ENCODE measurements at places on chromosomes 5 and 9. TPM values are rescaled to one million over a fixed set of nuclear protein-coding genes. Genes with fewer than 3 reads are reported as not detected.

DNA sequence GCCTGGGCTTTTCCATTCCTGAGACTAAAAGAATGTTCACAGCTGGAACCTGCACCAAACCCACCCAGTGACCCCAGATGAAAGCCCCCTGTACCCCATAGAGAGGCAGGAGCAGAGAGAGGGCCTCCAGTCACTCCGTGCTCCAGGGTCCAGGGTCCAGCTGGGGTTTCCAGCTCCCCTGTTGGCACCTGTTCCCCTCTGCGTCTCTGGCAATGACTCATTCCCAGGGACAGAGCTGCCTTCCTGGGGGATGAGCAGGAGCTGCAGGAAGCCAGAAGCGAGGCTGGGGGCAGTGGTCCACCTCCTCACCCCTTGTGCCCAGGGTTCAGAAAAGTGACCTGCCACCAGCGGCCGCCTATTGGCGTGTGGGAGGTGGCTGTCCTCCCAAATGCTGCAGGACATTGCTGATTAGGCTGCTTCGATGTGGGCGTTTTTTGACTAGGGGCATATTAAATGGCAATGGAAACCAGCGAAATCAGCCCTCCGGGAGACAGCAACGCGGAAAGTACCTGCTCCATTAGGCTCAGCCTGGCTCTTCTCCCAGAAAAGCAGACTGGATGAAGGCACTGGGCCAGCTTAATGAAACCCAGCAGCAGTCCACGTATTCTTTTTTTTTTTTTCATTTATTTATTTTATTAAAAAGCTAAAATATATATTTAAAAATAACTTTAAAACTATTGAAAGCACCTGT, 97.4 kb downstream of the DAP start:
- no peak overlapping the region for H3K27ac ChIP-seq
- H3K36me3 ChIP-seq = no peaks in the 10 kb centered on the region
- H3K27me3 ChIP-seq = no peaks in the 10 kb centered on the region
- H3K4me1 ChIP-seq = peaks cover 13% of the 10 kb centered on the region

GRCh38 chr9:72349240-72349639, 15.8 kb downstream of the ZFAND5 start:
- H3K36me3 ChIP-seq = peaks cover 7% of the 10 kb centered on the region
- DNase-seq = no peak
- no peak overlapping the region for H3K27ac ChIP-seq

DNA sequence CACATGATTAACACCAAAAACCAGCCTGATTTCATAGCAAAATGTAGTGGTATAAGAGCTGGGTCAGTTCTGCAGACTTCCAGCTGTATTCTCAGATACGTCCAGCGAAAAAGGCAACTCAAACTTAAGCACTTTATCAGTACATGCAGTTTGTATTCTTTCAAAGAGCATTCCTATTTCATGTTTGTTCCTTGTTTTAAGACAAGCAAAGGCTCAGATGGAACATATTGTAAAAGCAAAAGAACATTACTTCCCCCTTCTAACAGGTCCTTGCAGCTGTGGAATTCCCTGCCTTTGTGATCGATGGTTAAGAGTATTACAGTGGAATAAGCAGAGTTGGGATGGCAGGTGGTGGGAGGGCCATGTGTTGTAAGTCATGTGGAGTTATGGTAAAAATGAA, 86.3 kb upstream of the GRHPR start:
- no peaks in the 10 kb centered on the region for H3K4me1 ChIP-seq
- no peak overlapping the region for H3K27ac ChIP-seq
- DNase-seq = no peak
- no peak overlapping the region for H3K4me3 ChIP-seq

PCDHGA6 gene
- total RNA-seq = 5.8 TPM

GRCh38 chr5:133849116-133849515, 119.3 kb downstream of the C5orf15 start:
- peaks cover 3% of the 10 kb centered on the region for H3K27me3 ChIP-seq
- H3K36me3 ChIP-seq = no peaks in the 10 kb centered on the region
- no peak overlapping the region for H3K4me3 ChIP-seq
- DNase-seq = no peak
- H3K4me1 ChIP-seq = peaks cover 26% of the 10 kb centered on the region
- no peak overlapping the region for H3K27ac ChIP-seq

ROPN1L gene
- not detected for total RNA-seq

GRCh38 chr5:91074615-91075014, 308.5 kb downstream of the ARRDC3 start:
- H3K27ac ChIP-seq = no peak overlapping the region
- no peak overlapping the region for H3K4me3 ChIP-seq
- no peak for DNase-seq
- H3K36me3 ChIP-seq = no peaks in the 10 kb centered on the region

FYB1 gene
- 3.8 TPM for total RNA-seq

DNA sequence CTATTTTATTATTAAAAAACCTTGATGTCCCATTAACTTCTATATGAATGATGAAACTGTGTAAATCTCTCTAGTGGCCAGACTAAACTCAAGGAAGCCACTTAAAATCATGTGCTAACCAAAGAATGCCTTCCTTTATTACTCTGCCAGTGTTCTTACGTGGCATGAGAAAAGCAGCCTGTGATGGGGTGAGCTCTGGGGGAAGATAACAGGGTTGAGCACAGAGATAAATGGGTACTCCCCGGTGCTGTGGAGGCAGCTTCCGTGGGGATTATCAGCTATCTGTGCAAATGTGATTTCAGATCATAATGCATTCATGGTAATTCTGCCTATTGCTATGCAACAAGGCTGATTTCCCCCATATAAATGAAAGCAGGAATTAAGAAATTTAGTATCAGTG, 181.3 kb downstream of the CAVIN4 start:
- H3K4me1 ChIP-seq = no peaks in the 10 kb centered on the region
- DNase-seq = no peak
- H3K36me3 ChIP-seq = no peaks in the 10 kb centered on the region
- no peak overlapping the region for H3K27ac ChIP-seq

- peaks cover 2% of the 10 kb centered on the region for H3K27me3 ChIP-seq
- no peaks in the 10 kb centered on the region for H3K36me3 ChIP-seq
- no peak overlapping the region for H3K4me3 ChIP-seq
- DNase-seq = no peak
- H3K4me1 ChIP-seq = peaks cover 6% of the 10 kb centered on the region
- H3K27ac ChIP-seq = no peak overlapping the region
Observed at GRCh38 chr5:168042284-168043068, 249.0 kb upstream of the WWC1 start.

AFAP1L1 gene
- total RNA-seq = 11.6 TPM

DNA sequence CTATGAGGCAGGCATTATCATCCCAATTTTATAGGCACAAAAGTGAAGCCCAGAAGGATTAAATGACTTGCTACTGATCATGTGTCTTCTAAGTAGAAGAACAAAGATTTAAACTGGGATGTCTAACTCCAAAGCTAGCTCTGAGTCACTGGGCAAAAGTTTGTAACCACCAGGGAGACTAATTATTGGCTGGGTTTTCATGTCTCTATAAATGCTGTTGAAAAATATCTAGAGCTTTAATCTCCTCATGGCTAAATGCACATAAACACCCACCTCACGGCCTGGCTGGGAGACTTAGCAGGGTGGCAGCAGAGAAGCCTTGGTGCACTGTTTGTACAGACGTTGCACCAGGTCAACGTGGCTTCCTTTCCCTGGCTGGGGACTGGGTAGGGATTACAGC, 144.6 kb downstream of the MELK start:
- H3K36me3 ChIP-seq = no peaks in the 10 kb centered on the region
- DNase-seq = no peak
- H3K4me3 ChIP-seq = no peak overlapping the region
- H3K4me1 ChIP-seq = no peaks in the 10 kb centered on the region
- H3K27me3 ChIP-seq = peaks cover 9% of the 10 kb centered on the region

IL9 gene
- total RNA-seq = not detected

TMOD1 gene
- total RNA-seq = 3.8 TPM

- H3K27me3 ChIP-seq = no peaks in the 10 kb centered on the region
- H3K4me3 ChIP-seq = no peak overlapping the region
- DNase-seq = no peak
- H3K4me1 ChIP-seq = no peaks in the 10 kb centered on the region
Observed at GRCh38 chr5:64831996-64832395, 63.3 kb downstream of the CWC27 start.

- peaks cover 6% of the 10 kb centered on the region for H3K4me1 ChIP-seq
- no peaks in the 10 kb centered on the region for H3K36me3 ChIP-seq
- no peaks in the 10 kb centered on the region for H3K27me3 ChIP-seq
- no peak overlapping the region for H3K4me3 ChIP-seq
Observed at GRCh38 chr5:56123531-56124243, 109.4 kb downstream of the ANKRD55 start.

SPAG8 gene
- total RNA-seq = not detected

HTR4 gene
- 1.6 TPM for total RNA-seq

DNA sequence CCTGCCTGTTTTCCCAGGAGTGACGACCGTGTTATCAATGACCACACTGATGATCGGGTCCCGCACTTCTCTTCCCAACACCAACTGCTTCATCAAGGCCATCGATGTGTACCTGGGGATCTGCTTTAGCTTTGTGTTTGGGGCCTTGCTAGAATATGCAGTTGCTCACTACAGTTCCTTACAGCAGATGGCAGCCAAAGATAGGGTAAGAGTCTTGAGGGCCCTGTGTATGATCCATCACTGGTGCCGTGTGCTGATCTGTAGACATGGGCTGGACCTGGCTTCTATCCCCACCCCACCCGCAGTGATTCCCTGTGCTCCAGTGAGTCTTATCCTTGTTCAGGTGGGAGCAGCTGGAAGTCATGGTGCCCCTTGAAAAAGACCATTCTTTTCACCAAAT, 26.0 kb downstream of the GABRP start:
- no peaks in the 10 kb centered on the region for H3K36me3 ChIP-seq
- no peak overlapping the region for H3K27ac ChIP-seq
- H3K4me1 ChIP-seq = no peaks in the 10 kb centered on the region

DNA sequence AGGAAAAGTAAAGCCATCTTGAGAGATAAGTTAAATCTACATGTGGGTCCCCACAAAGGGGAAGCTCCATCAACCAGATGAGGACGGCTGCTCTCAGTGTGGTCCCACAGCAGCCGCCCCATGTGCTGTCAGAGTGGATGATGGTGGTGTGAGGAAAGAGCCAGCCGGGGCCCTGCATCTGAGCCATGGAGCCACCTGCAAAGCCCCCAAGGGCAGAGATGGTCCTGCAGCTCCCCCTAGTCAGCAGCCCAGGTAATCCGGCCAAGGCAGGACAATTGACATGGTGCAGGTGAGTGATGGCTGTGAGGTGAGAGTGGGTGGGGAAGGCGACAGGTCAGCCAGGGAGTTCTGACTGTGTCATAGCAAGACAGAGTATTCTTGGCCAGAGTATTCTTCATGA, 458.8 kb downstream of the ICE1 start:
- DNase-seq = no peak
- peaks cover under 1% of the 10 kb centered on the region for H3K27me3 ChIP-seq
- no peak overlapping the region for H3K4me3 ChIP-seq
- H3K36me3 ChIP-seq = no peaks in the 10 kb centered on the region

- no peaks in the 10 kb centered on the region for H3K27me3 ChIP-seq
- H3K4me1 ChIP-seq = no peaks in the 10 kb centered on the region
- H3K4me3 ChIP-seq = no peak overlapping the region
- no peak overlapping the region for H3K27ac ChIP-seq
- H3K36me3 ChIP-seq = no peaks in the 10 kb centered on the region
Observed at GRCh38 chr5:92981001-92981400, 600.0 kb downstream of the NR2F1-AS1 start.

- no peaks in the 10 kb centered on the region for H3K36me3 ChIP-seq
- H3K27me3 ChIP-seq = no peaks in the 10 kb centered on the region
- peak; percentile 24 for DNase-seq
Observed at GRCh38 chr5:142403583-142403982, 78.8 kb upstream of the SPRY4 start.

DNA sequence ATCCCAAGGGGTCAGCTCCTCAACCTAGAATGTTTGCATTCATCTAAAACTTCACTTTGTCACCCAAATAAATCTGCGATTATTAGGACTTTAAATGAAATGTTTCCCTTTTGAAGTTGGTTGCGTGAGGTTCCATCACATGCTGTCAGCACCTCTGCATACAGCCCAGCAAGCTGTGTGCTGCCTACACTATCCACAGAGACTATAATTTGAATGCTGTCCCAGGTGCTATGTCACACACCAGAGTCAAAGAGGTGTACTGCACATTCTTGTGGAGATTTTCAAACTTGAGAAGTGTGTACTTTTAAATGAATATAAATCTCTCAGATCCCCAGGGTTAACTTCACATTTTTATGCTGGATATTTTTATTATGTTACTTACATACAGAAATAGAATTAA, 19.3 kb upstream of the CKS2 start:
- H3K27me3 ChIP-seq = no peaks in the 10 kb centered on the region
- DNase-seq = no peak
- no peaks in the 10 kb centered on the region for H3K4me1 ChIP-seq
- no peaks in the 10 kb centered on the region for H3K36me3 ChIP-seq
- H3K4me3 ChIP-seq = no peak overlapping the region

- no peak overlapping the region for H3K4me3 ChIP-seq
- H3K36me3 ChIP-seq = no peaks in the 10 kb centered on the region
- H3K27me3 ChIP-seq = no peaks in the 10 kb centered on the region
- H3K27ac ChIP-seq = no peak overlapping the region
Observed at GRCh38 chr5:164597293-164597900, 1092.0 kb downstream of the MAT2B start.

DNA sequence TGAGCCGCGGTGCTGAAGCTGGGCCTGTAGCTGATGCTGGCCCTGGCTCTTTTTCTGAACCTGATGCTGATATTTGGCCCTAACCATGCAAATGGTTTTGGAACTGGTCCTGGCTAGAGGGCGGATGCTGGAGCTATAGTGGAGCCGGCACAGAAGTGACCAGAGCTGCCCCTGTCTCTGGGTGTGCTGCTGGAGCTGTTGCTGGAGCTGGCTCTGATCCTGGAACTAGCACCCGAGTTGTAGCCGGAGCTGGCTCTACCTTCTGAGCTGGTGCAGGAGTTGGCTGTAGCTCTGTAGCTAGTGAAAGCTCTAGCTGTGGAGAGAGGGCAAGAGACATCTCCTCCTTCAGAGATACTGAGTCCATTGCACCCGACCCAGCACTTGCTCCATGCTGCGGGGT, 12.8 kb downstream of the LCN10 start:
- peaks cover 43% of the 10 kb centered on the region for H3K4me1 ChIP-seq
- no peak overlapping the region for H3K4me3 ChIP-seq
- no peak for DNase-seq
- peaks cover 14% of the 10 kb centered on the region for H3K36me3 ChIP-seq

PCDHGA8 gene
- 1.6 TPM for total RNA-seq

- no peak overlapping the region for H3K4me3 ChIP-seq
- no peaks in the 10 kb centered on the region for H3K36me3 ChIP-seq
- peaks cover under 1% of the 10 kb centered on the region for H3K27me3 ChIP-seq
Observed at GRCh38 chr5:148729182-148729581, 74.9 kb upstream of the HTR4 start.

GRCh38 chr5:106601620-106602019, 1069.1 kb downstream of the EFNA5 start:
- no peaks in the 10 kb centered on the region for H3K36me3 ChIP-seq
- H3K27me3 ChIP-seq = no peaks in the 10 kb centered on the region
- H3K4me3 ChIP-seq = no peak overlapping the region
- H3K27ac ChIP-seq = no peak overlapping the region
